Amniotic stem cell (primary cell): ENCODE measurements at places on chromosomes 2 and 18.

DNA sequence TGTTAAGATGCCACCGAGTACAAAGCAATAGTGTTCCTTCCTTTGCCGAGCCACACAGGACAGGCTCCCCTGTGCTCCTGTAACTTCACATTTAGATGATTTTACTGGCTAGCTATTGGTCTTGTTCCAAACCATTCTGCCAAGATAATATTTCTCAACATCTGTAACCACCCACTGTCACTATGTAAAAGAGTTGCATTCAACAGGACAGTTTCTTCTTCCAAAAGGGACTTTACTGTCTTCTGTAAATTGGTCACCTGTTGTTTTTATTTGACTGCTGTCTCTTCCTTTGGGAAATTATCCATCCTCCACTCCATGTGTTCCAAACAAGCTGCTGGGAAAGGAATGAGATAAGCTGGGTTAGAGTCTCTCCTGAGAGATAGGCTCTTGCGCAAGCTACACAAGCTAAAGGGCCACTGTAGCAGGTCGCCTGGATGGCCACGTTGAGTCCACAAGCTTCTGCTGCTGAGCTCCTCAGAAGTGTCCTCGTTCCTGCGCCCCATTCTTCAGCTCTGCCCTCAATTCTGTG is 14.4 kb upstream of the BZW1 start:
- no peak for DNase-seq

- no peak for DNase-seq
Measured at GRCh38 chr2:107027810-107028209, 141.8 kb upstream of the ST6GAL2 start.

DNA sequence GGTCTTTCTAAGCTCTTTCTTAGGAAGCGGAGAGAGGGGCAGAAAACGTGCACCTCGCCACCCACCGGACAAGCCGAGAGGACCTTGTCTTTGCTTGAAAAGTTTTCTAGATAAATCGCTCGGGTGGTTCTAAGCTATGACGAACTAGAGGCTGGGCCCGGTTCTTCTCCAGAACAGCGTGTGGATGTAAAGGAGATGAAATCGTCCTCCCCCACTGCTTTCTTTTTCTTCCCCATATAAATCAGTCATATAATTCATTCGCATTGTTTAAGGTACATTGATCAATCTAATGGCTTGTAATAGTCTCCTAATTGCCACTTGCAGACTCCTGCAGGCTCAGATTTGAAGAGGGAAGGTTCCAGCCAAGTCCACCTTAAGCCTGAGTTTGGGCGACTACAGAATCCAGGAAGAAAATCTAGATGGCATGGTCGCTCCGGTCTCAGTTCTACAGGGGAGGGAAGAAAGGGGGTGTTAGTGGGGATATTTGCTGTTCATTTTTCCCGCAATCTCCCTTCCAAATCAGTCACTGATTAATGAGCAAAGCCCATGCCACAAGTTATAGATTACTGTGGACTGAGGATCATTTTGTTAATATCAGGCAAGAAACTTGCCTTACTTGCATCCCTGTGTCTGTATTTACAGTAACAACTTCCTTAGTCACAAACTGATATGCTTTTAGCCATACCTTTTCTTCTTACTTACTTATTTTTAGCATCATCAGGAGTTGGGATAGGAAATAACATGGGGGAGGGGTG is 5.6 kb upstream of the SP9 start:
- no peak for DNase-seq

GRCh38 chr2:17752892-17753802 is 463 bp downstream of the SMC6 start:
- no peak for DNase-seq

GRCh38 chr2:187408926-187409325 is 39.1 kb downstream of the CALCRL start:
- DNase-seq = no peak

DNA sequence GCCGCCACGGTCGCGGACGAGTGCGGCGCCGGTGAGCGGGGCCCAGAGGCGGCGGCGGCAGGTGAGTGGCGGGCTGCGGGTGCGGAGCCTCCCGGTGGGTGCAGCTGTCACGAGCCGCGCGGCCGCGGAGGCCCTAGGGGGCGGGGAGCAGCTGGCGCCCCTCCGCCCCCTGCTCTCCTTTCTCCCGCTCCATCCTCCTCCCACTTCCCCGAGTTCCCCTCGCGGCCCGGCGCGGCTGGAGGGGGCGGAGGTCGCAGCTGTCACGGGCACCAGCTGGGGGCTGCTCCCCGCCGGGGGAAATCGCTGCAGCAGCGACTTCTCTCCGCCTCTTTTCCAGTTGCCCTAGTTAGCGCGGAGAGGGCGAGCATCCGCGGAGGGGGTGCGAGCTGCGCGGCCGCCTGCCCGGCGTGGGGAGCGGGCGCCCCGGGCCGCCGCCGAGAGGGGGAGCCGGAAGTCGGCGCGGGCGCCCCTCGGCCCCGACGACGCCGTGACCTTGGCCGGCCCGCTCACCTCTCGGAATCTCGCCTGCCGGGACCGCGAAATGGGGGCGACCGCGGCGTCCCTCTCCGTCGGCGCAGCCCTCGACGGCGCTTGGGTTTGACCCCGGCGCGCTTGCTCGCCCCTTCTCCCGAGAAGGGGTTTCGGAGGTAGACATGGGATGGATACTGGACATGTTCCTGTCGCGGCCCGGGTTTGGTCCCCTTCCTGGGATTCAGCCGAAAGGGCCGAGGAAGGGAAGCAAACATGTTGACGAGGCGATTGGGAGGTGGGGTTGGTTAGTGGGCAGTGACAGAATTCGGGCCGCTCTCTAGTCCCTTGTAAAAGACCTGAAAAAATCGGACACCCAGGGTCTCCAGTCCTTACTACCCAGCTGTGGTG is 727 bp downstream of the NCOA1 start:
- no peak for DNase-seq

GRCh38 chr2:218435003-218435982 is 16.4 kb downstream of the VIL1 start:
- no peak for DNase-seq
